ENCODE measurements at places on chromosomes 2 and 18. TPM values are rescaled to one million over a fixed set of nuclear protein-coding genes. Genes with fewer than 3 reads are reported as not detected.

GRCh38 chr2:39849982-39850526 lies 71.0 kb upstream of the THUMPD2 start:
- DNase-seq = no peak

DNA sequence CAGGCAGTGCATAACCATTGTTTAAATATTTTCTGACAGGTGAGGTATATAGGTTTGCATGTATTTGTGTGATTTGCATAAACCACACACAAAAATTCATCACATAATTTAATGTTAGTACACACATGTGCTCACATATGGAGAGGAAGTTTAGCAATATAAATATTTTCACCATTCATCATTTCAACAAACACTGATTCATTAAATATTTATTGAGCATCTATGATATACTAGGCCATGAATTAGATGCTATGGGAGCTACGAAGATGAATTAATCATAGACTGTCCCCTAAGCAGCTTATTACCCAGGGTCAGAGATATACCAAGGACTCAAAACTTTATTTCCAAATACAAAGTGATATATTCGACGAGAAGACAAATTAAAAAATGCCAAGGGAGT lies 311.6 kb upstream of the PIK3C3 start:
- DNase-seq = no peak

- DNase-seq = no peak
Measured at GRCh38 chr2:166070231-166070630, 57.6 kb downstream of the SCN1A start.

Gene TRIB2
- total RNA-seq = 31.1 TPM

DNA sequence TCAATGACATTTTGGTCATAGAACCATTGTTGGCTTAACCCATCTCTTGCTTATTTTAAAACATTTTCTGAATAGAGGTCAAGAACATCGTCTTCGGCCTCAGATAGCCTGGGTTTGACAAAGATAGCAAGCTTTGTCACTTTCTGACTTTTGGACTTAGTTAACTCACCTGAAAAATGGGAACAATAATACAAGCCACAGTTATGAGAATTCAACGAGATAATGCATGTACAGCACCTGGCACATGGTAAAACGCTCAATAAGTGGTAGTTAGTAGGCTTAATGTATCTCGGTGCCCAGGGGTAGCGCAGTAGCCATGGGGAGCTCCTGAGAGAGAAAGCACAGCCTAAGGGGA lies 446 bp upstream of the COPS7B start:
- DNase-seq = no peak

GRCh38 chr2:105143467-105144151 lies 97.9 kb upstream of the GPR45 start:
- no peak for DNase-seq

Data from left ventricle myocardium inferior (tissue), 1 donor.